ENCODE measurements at places on chromosomes 3 and 15. TPM values are rescaled to one million over a fixed set of nuclear protein-coding genes. Genes with fewer than 3 reads are reported as not detected.
A peak's percentile ranks its signal among the peaks of the same experiment; 100 is the strongest.

DNA sequence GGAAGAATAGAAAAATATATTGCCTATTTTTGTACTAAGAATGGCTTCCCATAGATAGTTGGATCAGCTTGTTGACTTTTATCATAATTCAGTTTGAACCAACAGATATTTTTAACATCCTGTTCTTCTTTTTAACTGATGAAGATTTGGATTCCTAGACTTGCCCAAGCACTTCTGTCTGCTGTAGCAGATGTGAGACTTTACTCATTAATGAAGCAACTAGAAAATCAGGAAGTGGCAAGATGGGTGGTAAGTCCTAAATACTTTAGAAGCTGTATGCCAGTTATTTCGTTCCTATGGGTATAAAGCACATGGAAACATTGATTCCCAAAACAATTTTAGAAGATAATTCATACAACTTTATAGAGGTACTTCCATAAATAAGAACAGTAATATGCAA lies 8.4 kb downstream of the PIGB start:
- no peak for DNase-seq

- DNase-seq = no peak
Observed at GRCh38 chr3:99678896-99679295, 40.5 kb downstream of the COL8A1 start.

DNA sequence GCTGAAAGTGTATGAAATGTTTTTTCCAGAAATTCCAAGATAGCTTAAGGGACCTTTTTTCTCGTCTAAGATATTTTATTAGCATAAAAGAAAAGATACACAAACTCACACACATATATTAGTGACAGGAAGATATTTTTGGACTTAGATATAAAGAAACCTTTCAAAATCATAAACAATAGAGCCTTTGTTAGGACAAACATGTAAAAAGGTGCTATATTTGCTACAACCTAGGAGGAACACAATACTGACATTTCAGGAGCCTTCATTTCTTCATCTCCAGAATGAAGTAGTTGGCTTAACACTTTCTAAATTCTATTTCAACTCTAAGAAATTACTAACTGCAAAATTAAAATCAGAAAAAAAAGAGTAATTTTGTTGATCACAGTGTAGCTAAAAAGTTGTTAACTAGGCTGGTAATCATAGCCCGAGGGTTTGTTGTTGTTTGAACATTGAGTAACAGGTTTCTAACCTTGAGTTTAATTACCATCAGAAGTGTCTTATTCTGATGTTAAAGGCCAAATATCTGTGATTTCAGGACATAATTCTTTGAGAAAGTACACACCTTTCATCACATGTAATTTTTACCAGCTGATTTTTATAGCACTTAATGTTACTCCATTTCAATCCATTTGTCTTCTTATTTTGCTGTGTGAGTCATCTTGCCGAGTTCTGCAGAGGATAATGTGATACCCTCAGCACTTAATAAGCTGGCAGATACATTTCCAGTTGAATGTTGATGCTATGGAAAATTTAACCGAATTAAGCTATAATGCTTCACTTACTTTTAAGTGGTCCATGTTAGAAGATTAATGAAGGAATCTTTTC lies 97.3 kb downstream of the MBNL1 start:
- no peak for DNase-seq

ALG3 gene
- total RNA-seq = 26.8 TPM

GRCh38 chr15:70470556-70471191 lies 292.7 kb downstream of the UACA start:
- peak; percentile 45 for DNase-seq

DNA sequence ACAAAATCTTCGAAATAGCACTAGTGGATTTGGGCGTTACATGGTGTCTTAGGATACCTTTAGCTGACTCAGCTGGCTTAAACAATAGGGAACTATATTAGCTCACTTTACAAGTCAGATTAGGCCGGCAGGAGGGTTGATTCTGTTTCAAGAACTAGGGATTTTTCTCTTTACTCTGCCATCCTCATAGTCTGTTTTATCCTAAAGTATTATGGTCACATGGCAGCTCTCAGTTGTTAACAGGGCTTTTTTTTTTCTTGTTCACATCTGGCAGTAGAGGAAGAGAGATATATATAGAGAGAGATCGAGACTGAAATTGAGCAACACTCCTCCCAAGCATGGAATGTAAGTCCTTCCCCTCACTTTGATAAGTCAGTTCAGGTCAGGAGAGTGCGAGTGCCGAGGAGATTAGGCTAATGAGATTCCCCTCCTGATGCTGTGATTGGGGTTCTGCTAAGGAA lies 32.9 kb downstream of the CHP1 start:
- no peak for DNase-seq

UBA5 gene
- 31.6 TPM for total RNA-seq

TRPM1 gene
- total RNA-seq = not detected

- DNase-seq = no peak
Observed at GRCh38 chr3:17686613-17687012, 55.8 kb downstream of the TBC1D5 start.

CASR gene
- total RNA-seq = not detected

TMCC1 gene
- 38.4 TPM for total RNA-seq

DNA sequence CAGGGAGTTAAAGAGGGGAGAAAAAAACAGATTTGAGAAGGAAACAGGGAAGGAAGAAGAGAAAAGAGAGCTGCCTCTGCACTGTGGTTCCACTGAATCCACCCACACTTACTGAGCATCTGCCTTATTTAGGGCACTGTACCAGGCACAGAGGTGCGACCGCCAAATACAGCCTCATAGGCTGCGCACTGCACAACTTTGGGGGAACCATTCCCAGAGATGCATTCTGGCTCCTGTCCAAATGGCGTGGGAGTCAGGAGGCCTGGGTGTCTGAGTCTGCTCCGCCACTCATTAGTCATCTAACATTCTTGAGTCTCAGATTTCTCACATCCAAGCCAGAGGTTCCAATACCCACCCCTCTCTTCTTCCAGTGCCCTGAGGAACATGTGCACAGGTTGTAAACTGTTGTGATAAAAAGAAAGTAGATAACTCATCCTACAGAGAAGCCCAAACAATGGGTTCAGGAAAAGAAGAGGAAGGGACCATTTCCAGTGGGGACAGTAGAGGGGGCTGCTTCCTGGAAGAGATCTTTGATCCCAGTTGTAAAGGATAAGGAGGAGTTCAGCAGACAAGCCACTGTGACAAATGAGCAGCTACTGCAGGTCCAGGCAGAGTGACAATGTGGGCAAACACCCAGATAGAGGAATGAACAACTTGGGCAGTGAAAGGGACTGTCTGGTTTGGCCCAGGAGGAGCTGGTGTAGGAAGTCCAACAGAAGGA lies 254.6 kb downstream of the UACA start:
- peak; percentile 44 for DNase-seq

DNA sequence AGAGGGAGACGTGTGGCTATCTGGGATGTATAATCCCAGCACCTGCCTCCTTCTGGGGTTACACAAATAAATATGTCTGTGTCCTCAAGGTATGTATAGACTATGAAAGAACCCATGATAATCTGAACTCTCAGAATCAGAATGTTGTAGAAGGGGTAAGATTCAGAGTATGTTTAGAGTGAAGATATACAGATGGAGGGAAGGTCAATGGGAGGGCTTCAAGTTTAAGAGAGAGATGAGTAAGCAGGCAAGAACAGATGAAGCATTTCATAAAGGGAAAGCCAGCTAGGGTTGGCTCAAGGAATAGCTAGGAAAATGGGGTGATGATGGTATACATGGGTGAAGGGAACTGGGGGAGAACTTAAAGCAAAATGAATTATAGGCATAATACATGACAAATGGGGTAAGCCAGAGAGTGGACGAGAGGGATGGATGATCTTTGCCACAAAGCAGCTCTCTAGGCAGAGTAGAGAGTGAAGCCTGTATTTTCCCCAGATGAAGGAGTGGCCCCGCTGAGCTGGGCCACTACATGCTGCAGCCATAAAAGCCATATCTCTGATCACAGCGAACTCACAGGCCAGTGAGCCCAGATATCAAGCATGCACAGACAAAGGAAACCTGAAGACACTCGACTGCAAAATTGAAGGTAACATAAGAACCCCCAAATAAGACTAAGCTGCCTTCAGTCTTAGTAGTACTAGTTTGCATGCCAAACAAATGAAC lies 15.9 kb upstream of the ZBTB38 start:
- DNase-seq = no peak

- no peak for DNase-seq
Observed at GRCh38 chr3:113374078-113374477, 67.2 kb downstream of the CFAP44 start.

CLDN11 gene
- 26.5 TPM for total RNA-seq

- peak; percentile 68 for DNase-seq
Observed at GRCh38 chr15:63971427-63971805, 74.9 kb downstream of the DAPK2 start.

COLQ gene
- total RNA-seq = 2.8 TPM

TBL1XR1 gene
- total RNA-seq = 146 TPM

XRN1 gene
- total RNA-seq = 41.3 TPM

- DNase-seq = no peak
Observed at GRCh38 chr3:38168151-38169026, 3.1 kb downstream of the OXSR1 start.

SCN11A gene
- total RNA-seq = 0.28 TPM

GRCh38 chr3:155805204-155805801 lies 775 bp downstream of the C3orf33 start:
- no peak for DNase-seq

DNA sequence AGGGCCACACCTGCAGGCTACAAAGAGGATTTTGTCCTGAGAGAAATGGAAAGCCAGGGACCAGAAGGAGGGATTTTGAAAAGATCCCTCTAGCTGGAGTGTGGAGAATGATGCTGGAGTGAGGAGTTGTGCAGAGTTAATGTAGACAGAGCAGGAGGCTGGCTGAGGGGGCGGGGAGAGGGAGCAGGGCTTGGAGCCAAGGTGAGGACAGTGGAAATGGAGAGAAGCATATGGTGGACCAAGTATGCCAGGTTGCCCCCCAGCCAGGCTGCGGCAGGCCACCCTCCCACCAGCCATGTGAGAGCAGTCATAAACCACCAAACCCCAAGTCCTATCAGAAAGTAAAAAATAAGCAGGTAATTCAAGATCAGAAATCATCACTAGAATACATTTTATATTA lies 14.7 kb downstream of the RARRES1 start:
- no peak for DNase-seq

- no peak for DNase-seq
Observed at GRCh38 chr3:170637306-170637705, 51.4 kb upstream of the SLC7A14 start.

RAP2B gene
- 14.1 TPM for total RNA-seq

FAM131A gene
- 30.4 TPM for total RNA-seq

GRCh38 chr3:120039642-120040610 lies 54.3 kb downstream of the GSK3B start:
- no peak for DNase-seq

GRCh38 chr3:52044869-52045619 lies 11.3 kb downstream of the DUSP7 start:
- no peak for DNase-seq

ITPKA gene
- 0.33 TPM for total RNA-seq

RGMA gene
- total RNA-seq = 20.3 TPM

DNA sequence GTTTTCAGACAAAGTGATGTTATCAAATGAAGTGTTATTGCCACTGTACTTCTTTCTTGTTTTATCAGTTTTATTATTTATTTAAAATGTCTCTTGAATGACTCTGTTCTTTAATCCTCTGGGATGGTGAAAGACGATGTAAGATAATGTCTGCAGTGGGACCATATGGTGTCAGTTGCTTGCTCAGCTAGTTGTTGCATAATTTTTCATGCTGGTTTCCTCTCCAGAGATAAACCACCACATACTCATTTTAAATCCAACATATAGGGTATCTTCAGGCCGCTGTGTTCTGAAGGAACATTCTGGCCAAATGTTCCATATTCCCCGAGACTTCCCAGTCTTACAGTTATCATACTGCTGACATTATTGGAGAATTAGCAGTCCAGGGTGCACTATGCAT lies 75.9 kb downstream of the GABRG3 start:
- DNase-seq = no peak

DNA sequence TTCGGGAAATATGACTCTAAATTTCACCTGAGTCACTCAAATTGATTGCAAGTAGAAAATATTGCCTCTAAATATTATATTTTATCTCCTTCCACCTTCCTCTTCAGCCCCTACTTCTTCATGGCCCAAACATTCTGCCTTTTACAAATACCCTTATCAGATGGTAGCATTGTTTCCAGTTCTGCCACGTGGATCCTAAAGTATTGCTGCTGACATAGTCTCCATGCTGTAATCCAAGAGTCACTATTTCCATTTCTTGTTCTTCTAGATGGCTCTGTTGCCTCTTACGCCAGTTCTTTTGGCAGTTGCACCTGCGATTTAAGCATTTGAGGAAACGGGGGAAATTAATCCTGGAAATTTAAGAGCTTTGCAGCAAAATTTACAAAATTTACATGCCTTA lies 13.6 kb downstream of the LMOD3 start:
- DNase-seq = no peak

DNA sequence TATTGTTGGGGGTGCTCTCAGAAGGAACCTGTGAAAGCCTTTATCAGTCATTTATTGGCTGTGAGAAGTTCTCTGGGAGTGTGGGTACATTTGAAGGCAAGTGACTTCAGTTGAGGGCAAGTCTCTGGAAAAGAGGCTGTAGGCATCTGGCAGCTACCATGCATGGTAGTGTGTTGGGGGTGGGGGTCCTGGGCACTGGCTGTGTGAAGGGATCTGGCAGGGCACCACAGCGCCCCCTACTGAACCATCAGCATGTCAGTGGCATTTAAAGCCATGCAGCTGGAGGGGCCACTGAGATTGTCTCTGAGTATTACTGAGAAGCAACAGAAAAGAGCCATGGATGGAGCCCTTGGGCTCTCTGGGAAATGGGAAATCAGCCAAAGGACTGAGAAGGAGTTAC lies 30.6 kb downstream of the CRTAP start:
- no peak for DNase-seq

- no peak for DNase-seq
Observed at GRCh38 chr3:61612211-61613194, 51.1 kb downstream of the PTPRG start.

- no peak for DNase-seq
Observed at GRCh38 chr15:40930430-40931299, 1.5 kb downstream of the DLL4 start.

- no peak for DNase-seq
Observed at GRCh38 chr3:513301-513700, 316.7 kb downstream of the CHL1 start.

PTX3 gene
- 12.9 TPM for total RNA-seq

PPP1R14D gene
- not detected for total RNA-seq
